Uterus (tissue), 4 donors: ENCODE measurements at places on chromosomes 5 and 9. TPM values are rescaled to one million over a fixed set of nuclear protein-coding genes. Genes with fewer than 3 reads are reported as not detected.

Gene ANGPTL2
- total RNA-seq = 27.5 TPM

Gene SNX18
- 54.5 TPM for total RNA-seq

Gene ADAMTS12
- total RNA-seq = 37.5 TPM

Gene ORM2
- total RNA-seq = 1.2 TPM

Gene DIRAS2
- not detected for total RNA-seq

Gene SHC3
- 3.5 TPM for total RNA-seq

Gene PRLR
- 80.6 TPM for total RNA-seq

DNA sequence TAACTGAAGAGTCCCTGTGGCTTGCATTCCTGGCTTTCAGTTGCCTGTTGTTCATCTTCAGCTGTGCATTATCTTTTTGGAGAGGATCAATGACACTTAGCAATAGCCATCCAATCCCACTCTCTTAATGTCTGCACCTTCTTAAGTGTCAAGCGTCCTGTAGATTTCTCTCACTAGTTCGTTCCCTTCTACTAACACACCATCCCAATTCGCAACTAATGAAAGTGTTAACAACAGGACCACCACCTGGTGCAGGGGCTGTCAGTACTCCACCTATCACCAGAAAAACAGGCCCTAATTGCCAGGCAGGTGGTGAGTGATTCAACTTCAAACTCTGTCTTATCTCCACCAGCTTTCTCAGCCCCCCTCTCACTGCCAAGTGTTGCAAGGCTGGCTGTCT is 169.4 kb upstream of the EFNA5 start:
- no peak overlapping the region for H3K4me3 ChIP-seq
- no peak overlapping the region for H3K27ac ChIP-seq
- H3K4me1 ChIP-seq = no peaks in the 10 kb centered on the region
- DNase-seq = no peak
- no peaks in the 10 kb centered on the region for H3K36me3 ChIP-seq
- no peaks in the 10 kb centered on the region for H3K27me3 ChIP-seq

DNA sequence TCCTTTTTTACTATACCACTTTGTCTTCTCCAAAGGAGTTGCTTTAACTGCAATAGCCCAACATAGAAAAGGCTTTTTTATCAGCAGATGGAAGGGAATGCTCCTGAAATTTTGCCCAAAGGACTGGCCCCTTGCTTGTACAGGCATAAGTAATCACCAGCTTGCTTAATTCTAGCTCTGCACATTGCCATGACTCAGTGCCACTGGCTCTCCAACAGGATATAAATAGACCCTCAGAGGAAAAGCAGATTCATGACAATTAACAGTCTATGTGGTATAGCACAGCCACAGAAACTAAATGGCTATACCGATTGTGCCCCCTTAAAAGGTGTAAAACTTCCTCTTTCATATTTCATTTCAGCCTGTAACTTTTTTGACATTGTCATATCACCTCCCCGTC is 227.0 kb downstream of the ZNF608 start:
- H3K4me1 ChIP-seq = no peaks in the 10 kb centered on the region
- peak; percentile 63 for DNase-seq
- no peaks in the 10 kb centered on the region for H3K27me3 ChIP-seq
- H3K36me3 ChIP-seq = no peaks in the 10 kb centered on the region
- peak overlapping the region; percentile 20 for H3K27ac ChIP-seq
- H3K4me3 ChIP-seq = no peak overlapping the region

DNA sequence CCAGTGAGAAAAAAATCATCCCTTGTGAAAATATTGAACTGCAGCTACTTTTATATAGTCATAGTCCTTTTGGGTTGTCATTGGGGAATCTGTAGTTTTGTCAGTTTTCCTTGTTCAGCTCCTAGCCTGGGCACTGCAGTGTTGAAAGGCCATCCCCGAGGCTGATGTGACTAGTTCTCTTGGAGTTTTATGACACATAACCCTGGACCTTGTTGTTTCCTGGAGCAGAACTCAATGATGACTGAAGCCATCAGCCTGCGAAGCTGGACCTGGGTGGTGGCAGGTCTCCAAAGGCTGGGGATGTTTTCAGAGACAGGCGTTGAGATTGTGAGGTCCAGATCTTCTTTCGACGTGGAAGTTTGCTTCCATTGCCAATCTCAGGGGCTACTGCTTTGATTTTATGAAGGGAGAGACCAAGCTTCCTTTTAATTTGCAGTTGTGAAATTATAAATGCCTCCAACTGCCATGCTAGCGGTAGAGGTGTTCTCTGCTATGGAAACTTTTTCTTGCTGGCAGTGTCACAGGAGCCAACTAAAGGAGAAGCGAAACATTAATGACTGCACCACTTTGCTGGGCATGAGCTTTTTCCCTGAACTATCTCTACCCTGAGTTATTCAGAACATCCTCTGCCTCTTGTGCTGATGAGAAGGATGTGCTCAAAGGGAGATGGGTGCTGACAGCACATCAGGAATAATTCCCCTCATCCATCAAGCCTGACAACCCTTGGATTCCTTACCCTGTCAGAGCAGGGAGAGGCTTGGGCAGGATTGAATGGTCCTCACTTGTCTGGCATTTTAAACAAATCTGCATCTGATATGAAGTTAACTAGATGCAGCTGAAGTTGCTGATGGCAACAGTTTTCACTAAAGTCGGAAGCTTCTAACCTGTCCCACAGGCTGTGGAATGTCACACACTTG is 209.6 kb downstream of the MAST4 start:
- H3K27ac ChIP-seq = no peak overlapping the region
- H3K4me3 ChIP-seq = no peak overlapping the region
- no peaks in the 10 kb centered on the region for H3K4me1 ChIP-seq

GRCh38 chr5:93819668-93820067 is 78.3 kb upstream of the POU5F2 start:
- no peaks in the 10 kb centered on the region for H3K27me3 ChIP-seq
- no peak overlapping the region for H3K27ac ChIP-seq
- H3K4me1 ChIP-seq = no peaks in the 10 kb centered on the region
- DNase-seq = no peak
- no peaks in the 10 kb centered on the region for H3K36me3 ChIP-seq
- no peak overlapping the region for H3K4me3 ChIP-seq

DNA sequence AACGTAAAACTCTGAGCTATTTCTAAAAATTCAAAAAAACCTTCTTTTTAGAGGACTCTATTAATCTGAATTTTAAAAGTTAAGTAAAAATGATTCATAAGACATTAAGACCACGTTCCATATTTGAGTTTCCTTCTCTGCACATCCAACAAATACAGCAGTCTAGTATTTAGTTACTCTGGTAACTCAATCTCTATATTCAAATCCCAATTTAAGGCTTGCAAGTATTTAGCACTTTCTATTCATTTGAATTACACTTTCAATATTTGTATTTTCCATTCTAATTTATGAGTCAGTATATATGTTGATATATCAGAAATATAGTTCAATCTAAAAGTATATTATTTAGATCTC is 17.7 kb downstream of the RFX3 start:
- no peak overlapping the region for H3K4me3 ChIP-seq
- no peaks in the 10 kb centered on the region for H3K27me3 ChIP-seq
- H3K4me1 ChIP-seq = no peaks in the 10 kb centered on the region

DNA sequence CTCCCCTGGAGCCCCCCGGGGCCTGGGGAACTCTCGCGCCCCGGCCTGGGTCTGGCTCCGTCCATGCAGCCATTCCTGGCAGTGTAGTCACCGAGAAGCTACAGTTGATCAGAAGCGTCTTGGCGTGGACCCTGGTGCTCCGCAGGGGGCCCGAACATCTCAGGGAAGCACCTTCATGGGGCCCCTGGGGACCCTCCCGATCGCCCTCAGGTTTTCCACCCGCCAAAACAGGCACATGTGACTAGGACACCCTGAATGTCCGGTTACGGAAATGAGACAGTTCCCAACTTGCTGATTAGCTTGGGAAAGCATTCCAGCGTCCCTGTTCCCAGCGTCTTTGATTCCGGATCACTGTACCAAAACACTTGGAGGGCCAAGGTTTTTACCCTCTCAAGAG is 472 bp downstream of the FBXO4 start:
- H3K36me3 ChIP-seq = no peaks in the 10 kb centered on the region
- DNase-seq = peak; percentile 39
- peak overlapping the region; percentile 90 for H3K27ac ChIP-seq

GRCh38 chr9:70441622-70442021 is 27.2 kb upstream of the KLF9 start:
- H3K36me3 ChIP-seq = no peaks in the 10 kb centered on the region
- no peaks in the 10 kb centered on the region for H3K27me3 ChIP-seq
- no peak for DNase-seq
- no peak overlapping the region for H3K4me3 ChIP-seq
- H3K4me1 ChIP-seq = no peaks in the 10 kb centered on the region

DNA sequence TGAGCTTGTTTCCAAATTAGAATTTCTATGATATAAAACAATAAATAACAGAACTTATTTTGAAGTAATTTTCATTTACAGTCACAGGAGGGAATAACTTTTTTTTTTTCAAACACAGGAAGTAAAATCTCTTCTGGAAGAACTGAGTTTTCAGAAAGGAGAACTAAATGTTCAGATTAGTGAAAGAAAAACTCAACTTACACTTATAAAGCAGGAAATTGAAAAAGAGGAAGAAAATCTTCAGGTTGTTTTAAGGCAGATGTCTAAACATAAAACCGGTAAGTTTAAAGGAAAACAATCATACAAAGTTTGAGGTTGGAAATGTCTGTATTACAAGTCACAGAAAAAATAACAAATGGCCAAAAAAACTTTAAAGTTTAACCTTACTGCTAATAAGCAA is 41.6 kb downstream of the RAB14 start:
- no peaks in the 10 kb centered on the region for H3K27me3 ChIP-seq
- no peak for DNase-seq
- no peak overlapping the region for H3K27ac ChIP-seq
- H3K4me1 ChIP-seq = no peaks in the 10 kb centered on the region
- no peak overlapping the region for H3K4me3 ChIP-seq
- H3K36me3 ChIP-seq = no peaks in the 10 kb centered on the region

DNA sequence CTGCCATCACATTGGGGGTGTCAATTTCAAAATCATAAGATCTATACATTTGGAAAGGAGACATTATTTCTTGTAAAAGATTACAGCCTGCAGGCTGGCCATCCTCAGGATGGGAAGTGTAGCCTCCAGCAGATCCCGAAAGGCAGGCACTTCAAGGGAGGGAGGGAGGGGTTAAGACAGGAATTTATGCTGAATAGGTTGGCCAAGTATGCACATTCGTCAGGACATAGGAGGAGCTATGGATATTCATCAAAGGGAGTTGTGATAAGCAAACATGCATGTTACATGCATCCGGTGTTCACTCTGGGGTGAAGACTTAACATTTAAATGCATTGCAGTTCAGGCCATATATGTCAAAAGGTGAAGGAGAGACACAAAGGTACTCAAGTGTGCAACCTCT is 119.4 kb downstream of the CEP120 start:
- H3K4me1 ChIP-seq = no peaks in the 10 kb centered on the region
- no peak for DNase-seq
- no peak overlapping the region for H3K27ac ChIP-seq
- no peaks in the 10 kb centered on the region for H3K27me3 ChIP-seq
- H3K36me3 ChIP-seq = no peaks in the 10 kb centered on the region
- no peak overlapping the region for H3K4me3 ChIP-seq

- H3K4me3 ChIP-seq = no peak overlapping the region
- H3K27me3 ChIP-seq = no peaks in the 10 kb centered on the region
- H3K36me3 ChIP-seq = no peaks in the 10 kb centered on the region
- DNase-seq = no peak
- no peaks in the 10 kb centered on the region for H3K4me1 ChIP-seq
These were observed 49.0 kb downstream of the ADAMTS2 start for GRCh38 chr5:179296150-179296821.

GRCh38 chr9:76927540-76928240 is 21.8 kb upstream of the PRUNE2 start:
- no peaks in the 10 kb centered on the region for H3K4me1 ChIP-seq
- no peaks in the 10 kb centered on the region for H3K27me3 ChIP-seq
- DNase-seq = no peak
- H3K27ac ChIP-seq = no peak overlapping the region
- H3K4me3 ChIP-seq = no peak overlapping the region

DNA sequence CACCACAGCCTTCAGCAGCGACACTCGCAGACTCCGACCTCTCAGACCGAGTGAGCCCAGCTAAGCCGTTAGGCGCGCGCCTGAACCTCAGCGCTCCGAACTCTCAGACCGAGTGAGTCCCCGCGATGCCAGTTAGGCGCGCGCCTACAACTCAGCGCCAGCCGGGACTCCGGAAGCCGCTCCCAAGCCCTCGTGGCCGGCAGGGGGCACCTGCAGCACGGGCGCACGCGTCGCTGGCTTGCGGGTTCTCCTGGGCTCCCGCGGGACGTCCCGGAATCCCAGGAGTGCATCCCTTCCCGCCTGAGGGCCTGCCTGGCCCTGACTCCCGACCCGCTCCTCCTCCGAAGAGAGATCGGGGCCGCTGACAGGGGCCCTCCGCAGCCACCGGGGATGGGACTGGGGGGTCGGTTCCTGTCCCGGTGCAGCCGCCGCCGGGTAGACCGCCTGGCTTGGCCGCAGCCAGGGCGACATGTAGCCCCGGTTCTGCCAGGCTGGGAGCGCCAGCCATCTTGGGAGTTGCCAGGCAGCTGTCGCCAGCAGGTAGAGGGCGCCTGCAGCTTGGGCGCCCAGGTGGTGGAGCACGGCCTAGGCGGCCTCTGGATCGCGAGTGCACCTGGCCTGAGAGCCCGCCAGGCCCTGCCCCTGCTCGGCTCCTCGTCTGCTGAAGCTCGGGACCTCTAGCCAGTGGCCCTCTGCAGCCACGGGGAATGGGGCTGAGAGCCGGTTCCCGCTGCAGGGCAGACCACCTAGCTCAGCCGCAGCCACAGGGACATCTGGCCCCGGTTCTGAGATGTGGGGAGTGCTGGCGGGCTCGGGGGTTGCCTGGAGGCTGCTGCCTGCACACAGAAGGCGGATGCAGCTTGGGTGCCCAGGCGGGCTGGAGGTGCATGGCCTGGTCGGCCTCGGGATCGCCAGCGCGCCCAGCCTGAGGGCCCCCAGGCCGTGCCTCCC is at the start of gene ANKRD18A:
Gene ANKRD18A (minus strand): TSS at position 114 of the 951 bp plus-strand sequence. CDS start 311 bp downstream, outside the sequence.
- no peak for DNase-seq
- H3K27ac ChIP-seq = no peak within 1 kb of the TSS
- H3K4me1 ChIP-seq = no peaks in the 10 kb centered on the region
- H3K36me3 ChIP-seq = no peaks in the 10 kb centered on the region

- no peaks in the 10 kb centered on the region for H3K36me3 ChIP-seq
- H3K27ac ChIP-seq = no peak overlapping the region
- no peaks in the 10 kb centered on the region for H3K27me3 ChIP-seq
- H3K4me1 ChIP-seq = no peaks in the 10 kb centered on the region
These were observed 45.0 kb upstream of the PHF2 start for GRCh38 chr9:93531374-93531773.

GRCh38 chr5:56147106-56147505 is 86.0 kb downstream of the ANKRD55 start:
- no peak overlapping the region for H3K27ac ChIP-seq
- H3K4me1 ChIP-seq = no peaks in the 10 kb centered on the region
- no peak for DNase-seq

- H3K4me1 ChIP-seq = no peaks in the 10 kb centered on the region
- H3K4me3 ChIP-seq = no peak overlapping the region
- no peaks in the 10 kb centered on the region for H3K36me3 ChIP-seq
- H3K27ac ChIP-seq = no peak overlapping the region
- no peak for DNase-seq
These were observed 562.2 kb downstream of the HTR1A start for GRCh38 chr5:63400079-63400478.

GRCh38 chr5:13251623-13252376 is 692.7 kb downstream of the DNAH5 start:
- no peaks in the 10 kb centered on the region for H3K4me1 ChIP-seq
- H3K27me3 ChIP-seq = no peaks in the 10 kb centered on the region
- H3K36me3 ChIP-seq = no peaks in the 10 kb centered on the region
- DNase-seq = no peak
- no peak overlapping the region for H3K27ac ChIP-seq
